ENCODE measurements at places on chromosomes 11 and 22. TPM values are rescaled to one million over a fixed set of nuclear protein-coding genes. Genes with fewer than 3 reads are reported as not detected.

- H3K36me3 ChIP-seq = no peaks in the 10 kb centered on the region
- H3K27me3 ChIP-seq = peaks cover 42% of the 10 kb centered on the region
- H3K4me3 ChIP-seq = no peak overlapping the region
- H3K27ac ChIP-seq = no peak overlapping the region
- no peak for DNase-seq
These were observed 52.8 kb downstream of the CYTH4 start for GRCh38 chr22:37334859-37335805.

DNA sequence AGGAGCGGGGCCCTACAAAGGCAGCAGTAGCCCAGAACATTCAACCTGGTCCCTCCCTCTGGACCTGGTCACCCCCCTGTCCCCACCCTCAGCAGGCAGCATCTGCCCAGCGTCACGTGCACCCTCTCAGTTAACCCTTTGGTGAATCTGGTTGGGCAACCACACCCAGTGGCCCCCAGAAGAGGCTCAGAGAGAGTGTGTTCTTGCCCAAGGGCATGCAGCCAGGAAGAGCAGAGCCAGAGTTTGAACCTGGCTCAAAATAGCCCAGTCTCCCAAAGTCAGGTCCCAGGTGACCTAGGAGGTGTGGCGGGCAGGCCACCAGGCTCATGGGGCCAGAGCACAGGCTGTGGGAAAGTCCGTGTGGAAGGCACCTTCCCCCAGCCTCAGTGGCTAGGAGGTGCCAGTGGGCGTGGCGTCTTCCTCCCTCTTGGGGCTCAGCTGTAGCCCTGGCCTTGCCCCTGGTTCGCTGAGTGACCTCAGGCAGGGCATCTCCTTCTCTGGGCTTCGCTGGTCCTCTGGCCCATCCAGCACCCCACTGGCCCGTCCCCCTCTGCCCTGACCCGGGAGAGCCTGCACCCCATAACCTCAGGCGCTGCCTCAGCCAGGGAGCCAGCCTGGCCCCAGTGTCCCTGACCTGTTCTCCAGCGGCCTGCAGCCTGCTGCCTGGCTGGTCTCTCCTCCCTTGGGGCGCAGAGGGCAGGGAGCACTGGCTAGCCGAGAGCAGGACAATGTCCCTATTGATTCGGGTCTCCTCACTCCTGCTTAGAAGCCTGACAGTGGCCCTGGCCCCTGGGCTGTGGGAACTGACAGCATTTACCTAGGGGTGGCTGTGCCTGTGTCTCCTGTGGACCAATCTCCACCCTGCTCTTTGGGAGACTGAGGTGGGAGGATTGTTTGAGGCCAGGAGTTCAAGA lies 7.0 kb downstream of the ALDH3B1 start:
- no peak overlapping the region for H3K27ac ChIP-seq
- H3K4me3 ChIP-seq = no peak overlapping the region
- DNase-seq = no peak
- H3K27me3 ChIP-seq = no peaks in the 10 kb centered on the region
- no peaks in the 10 kb centered on the region for H3K4me1 ChIP-seq

- H3K27ac ChIP-seq = no peak overlapping the region
- peaks cover 13% of the 10 kb centered on the region for H3K36me3 ChIP-seq
- DNase-seq = no peak
- no peak overlapping the region for H3K4me3 ChIP-seq
- no peaks in the 10 kb centered on the region for H3K27me3 ChIP-seq
These were observed 39.3 kb downstream of the SGSM3 start for GRCh38 chr22:40409613-40410113.

GRCh38 chr11:73429121-73429750 lies 53.0 kb downstream of the RELT start:
- H3K4me1 ChIP-seq = peaks cover 11% of the 10 kb centered on the region
- H3K4me3 ChIP-seq = no peak overlapping the region
- no peak overlapping the region for H3K27ac ChIP-seq
- no peaks in the 10 kb centered on the region for H3K27me3 ChIP-seq
- DNase-seq = no peak
- H3K36me3 ChIP-seq = no peaks in the 10 kb centered on the region

- H3K36me3 ChIP-seq = peaks cover 1% of the 10 kb centered on the region
- no peak overlapping the region for H3K4me3 ChIP-seq
- H3K27ac ChIP-seq = peak overlapping the region; percentile 6
- DNase-seq = no peak
These were observed 107.8 kb downstream of the CD44 start for GRCh38 chr11:35246745-35247144.

DNA sequence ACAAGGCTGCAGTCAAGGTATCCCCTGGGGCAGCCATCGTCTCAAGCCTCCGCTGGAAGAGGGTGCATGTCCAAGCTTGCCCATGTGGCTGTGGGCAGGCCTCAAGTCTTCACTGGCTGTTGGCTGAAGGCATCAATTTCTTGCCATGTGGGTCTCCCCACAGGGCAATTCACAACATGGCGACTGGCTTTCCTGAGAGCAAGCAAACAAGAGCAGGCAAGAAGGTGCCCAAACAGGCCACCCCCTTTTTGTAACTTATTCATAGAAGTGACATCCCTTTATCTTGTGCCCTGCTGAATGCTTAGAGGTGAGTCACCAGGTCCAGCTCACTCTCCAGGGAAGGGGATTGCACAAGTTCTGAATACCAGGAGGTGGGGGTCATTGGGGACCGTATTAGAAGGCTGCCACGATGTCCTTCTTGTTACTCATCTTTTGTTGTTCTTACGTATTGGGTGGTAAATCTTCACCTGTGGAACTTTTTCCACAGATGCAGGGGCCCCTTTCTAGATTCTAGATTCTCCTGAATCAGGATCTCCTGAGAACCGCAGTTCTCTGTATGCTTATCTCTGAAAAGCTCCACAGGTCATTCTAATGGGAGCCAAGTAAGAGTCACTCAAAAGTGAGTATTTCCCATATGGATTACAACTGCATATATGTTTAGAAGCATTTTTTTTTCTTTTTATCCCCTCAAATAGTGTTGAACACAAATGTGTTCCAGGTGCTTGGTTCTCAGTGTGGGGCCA lies 44.2 kb upstream of the MICAL2 start:
- no peaks in the 10 kb centered on the region for H3K27me3 ChIP-seq
- peaks cover 2% of the 10 kb centered on the region for H3K4me1 ChIP-seq

- peaks cover 2% of the 10 kb centered on the region for H3K4me1 ChIP-seq
- H3K4me3 ChIP-seq = no peak overlapping the region
- no peak for DNase-seq
- H3K36me3 ChIP-seq = no peaks in the 10 kb centered on the region
These were observed 102.1 kb downstream of the RASSF10 start for GRCh38 chr11:13110929-13111812.

DNA sequence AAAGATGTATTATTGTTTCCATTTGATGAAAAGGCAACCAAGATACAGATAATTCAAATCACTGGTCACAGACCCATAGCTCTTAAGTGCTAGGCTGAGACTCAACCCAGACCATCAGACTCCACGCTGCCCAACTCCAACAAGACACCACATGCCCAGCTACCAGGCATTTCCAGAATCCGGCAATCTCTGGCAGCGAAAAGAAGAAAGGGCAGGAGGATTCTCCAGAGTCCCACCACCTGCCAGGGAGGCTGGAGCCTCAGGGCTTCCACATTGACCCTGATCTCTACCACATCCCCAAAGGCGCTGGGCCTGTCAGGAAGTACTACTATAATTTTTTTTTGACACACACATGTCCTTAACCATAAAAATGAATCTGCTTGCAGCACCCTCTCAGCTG lies 61.4 kb upstream of the ARFGAP3 start:
- no peaks in the 10 kb centered on the region for H3K27me3 ChIP-seq
- DNase-seq = no peak
- H3K36me3 ChIP-seq = no peaks in the 10 kb centered on the region
- no peak overlapping the region for H3K27ac ChIP-seq

- peaks cover 1% of the 10 kb centered on the region for H3K27me3 ChIP-seq
- H3K4me1 ChIP-seq = peaks cover 61% of the 10 kb centered on the region
These were observed 50.7 kb upstream of the CD44 start for GRCh38 chr11:35088226-35088625.

DNA sequence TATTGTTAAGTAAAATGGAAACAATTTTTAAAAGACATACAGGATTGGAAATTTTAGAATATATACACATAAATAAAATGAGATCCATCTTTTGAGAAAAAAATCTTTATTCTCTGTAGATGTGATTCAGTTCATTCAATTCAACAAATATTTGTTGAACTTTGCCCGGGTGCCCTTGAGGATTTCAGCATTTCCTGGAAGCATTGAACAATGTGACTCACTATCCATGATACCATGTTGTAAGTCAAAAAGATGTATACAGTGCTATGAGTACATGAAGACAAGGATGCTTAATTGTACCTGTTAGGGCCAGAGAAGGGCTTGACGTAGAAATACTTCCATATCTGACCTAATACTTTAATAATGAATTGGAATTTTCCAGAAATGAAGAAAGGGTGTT lies 353.7 kb downstream of the METTL15 start:
- H3K27me3 ChIP-seq = no peaks in the 10 kb centered on the region
- no peak for DNase-seq
- no peaks in the 10 kb centered on the region for H3K4me1 ChIP-seq
- H3K36me3 ChIP-seq = no peaks in the 10 kb centered on the region
- no peak overlapping the region for H3K27ac ChIP-seq
- H3K4me3 ChIP-seq = no peak overlapping the region

DNA sequence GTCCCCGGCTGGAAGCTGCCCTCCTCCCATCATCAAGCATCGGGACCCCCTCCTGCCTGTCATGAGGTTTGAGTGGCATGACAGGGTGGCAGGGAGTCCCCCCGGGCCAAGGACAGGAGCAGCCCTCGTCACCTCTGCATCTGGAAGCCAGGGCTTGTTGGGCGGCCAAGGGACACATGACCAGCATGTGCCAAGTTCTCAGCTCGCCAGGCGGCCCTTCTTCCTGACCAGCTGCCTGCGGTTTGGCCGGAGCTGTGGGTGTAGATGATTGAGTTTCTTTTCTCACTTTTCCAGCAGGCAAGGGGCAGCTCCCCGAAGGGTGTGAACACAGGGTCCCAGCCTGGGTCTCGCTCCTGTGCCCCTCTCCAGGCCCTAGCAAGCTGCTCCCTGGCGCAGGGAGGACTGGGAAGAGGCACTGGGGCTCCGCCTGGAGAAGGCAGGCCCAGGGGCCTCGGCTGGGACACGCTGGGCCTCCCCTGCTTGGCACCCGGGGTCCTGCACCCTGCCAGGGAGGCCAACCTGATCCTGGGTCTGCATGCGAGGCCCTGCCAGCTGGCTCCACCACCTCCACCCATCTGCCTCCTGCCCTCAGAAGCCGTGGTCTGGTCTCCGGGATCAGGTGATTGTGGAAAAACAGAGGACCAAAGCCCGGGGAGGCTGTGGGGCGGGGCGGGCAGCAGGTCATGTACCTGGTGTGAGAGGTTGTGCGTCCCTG lies 13.4 kb downstream of the ARHGAP8 start:
- H3K36me3 ChIP-seq = no peaks in the 10 kb centered on the region
- H3K27me3 ChIP-seq = peaks cover 3% of the 10 kb centered on the region
- H3K27ac ChIP-seq = no peak overlapping the region
- no peaks in the 10 kb centered on the region for H3K4me1 ChIP-seq

Gene APOL3
- 63.9 TPM for total RNA-seq

Gene IL17REL
- total RNA-seq = 1.1 TPM

Gene LMNTD2
- 3.1 TPM for total RNA-seq

All from activated CD4-positive, alpha-beta memory T cell treated with anti-CD3 and anti-CD28 coated beads for 36 hours (primary cell).